ENCODE measurements at places on chromosomes 1 and 21.

DNA sequence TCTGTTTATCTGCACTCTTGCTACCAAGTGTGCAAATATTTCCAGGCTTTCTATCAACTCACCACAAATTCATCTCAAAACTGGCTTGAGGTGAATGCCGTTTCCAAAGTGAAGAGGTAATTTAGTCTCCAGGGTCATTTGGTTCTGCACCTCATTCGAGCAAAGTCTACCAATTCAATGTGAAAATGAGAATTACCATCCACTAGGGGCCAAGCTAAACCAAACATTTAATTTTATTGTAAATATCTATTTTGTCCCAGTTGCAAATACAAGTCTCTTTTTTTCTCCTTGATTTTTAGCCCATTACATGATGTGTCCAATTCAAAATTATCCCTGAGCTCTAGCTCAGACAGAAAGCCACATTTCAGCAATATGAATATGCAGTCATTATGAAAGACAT, 152.3 kb upstream of the PTBP2 start:
- no peak for DNase-seq

DNA sequence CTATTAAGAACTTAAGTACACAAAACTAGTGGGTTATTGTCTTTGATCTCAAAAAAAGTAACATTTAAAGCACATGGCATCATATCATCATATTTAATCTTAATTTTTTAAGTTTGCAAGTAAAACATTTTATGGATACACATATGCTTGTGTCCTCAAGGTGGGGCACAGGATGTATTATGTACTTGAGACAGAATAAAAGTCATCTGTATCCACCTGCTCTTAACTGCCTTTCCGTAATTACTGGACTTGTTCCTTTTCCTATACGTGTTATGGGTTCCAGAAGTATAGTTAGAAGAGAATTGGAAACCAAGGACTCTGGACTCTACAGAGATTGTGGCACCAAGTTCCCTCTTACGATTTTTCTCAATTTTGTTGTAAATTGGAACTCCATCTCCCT, 79.4 kb downstream of the FCRL5 start:
- DNase-seq: no peak

DNA sequence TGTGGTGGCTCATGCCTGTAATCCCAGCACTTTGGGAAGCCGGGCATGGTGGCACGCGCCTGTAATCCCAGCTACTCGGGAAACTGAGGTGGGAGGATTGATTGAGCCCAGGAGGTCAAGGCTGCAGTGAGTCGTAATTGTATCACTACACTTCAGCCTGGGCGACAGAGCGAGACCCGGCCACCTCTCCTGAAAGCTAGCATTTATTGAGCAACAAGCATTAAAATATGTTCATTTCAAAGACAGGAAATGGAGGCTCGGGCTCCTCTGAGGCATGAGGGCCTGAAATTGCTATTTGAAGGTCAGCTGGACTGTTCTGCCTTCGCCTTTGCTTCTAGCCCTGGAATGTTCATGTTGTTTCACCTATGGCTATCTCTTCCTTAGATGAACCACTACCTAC, 34.5 kb downstream of the SPATA21 start:
- DNase-seq: no peak

DNA sequence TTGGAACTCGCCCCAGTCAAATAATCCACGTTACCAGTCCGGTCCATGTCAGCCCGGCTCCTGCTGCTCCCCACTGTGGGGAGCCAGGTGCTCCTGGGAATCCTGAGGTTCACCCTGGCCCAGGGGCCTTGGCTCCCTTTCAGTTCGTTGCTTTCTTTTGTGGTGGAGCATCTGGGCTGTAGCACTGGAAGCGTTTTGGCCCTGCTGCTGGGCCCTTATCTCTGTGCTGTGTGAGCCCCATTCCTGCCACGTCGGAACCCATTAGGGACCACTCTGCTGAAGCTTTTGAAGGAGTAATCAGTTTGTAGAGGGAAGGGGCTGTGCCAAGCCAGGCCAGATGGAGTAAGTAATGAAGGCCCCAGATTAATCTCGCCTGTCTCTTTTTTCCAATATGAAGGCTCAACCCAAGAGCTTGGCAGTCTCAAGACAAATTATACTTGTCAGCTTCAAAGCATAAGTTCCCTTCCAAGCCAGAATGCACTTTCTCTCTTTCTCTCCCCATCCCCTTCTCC, 82.3 kb downstream of the PGM1 start:
- no peak for DNase-seq

DNA sequence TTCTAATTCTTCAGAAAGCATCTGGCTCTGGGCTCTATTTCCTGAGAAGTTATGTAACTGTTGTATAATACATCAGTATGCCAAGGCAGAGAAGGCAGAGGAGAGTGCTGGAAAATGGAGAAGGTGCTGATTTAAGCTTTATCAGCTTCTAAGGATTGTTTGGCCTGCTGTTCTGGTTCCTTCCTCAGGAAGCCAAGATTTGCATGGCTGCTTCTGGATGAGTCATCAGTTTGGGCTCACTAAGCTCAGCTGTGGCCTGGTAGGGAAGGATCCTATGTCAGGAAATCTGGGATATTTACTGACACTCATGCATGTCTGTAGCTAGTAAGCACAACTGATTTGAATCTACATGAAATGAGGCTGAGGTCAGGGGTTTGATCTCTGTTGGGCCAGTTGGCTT, 73.2 kb upstream of the ADGRL4 start:
- DNase-seq: no peak

- no peak for DNase-seq
Measured at GRCh38 chr1:40969445-40969844, 10.1 kb upstream of the CTPS1 start.

- no peak for DNase-seq
Measured at GRCh38 chr1:221303623-221304022, 424.4 kb downstream of the HLX start.

DNA sequence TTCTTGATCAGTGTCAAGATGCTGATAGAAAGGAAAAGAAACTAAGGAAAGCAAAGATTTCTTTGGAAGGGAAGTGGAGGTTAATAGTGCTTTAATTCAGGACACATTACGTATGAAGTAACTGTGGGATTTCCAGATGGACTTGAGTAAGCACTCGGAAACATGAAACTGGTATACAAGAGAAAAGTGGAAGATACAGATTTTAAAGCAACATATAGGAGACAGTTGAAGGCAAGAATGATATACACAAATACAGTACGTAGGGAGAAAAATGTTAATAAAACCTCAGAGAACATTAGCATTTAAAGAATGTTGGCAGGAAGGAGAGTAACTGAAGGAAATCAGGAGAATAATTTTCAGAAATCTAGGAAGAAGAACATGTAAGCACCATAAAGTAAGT, 730.9 kb upstream of the ADGRL2 start:
- DNase-seq: no peak

DNA sequence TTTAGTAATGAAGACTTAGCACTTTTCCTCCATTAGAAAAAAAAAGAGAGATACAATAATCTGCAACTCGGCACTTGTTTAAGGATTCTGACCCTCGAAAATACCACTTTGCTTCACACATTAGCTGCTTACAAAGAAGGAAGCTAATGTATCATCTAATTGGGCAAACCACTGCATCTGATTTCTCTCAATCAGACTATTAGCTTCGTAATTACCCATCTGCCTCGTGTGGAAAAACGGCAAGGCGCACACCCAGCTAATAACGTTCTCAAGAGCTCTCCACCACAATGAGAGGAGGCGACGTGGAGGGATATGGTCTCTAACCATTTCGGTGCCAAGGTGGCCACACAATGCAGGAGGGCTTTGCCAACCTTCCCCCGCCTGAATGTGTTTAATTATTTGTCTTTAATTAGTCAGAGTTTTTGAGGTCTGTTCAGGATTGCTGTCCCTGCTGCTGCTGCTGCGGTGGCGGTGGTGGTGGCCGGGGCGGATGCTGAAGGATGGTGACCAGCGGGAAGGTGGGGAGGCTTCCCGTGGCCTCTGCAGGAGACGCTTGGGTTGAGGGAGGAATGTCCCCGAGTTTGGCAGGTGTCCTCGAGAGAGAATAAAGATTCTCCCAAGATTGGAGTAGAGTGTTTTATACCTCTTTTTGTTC, 374.5 kb downstream of the RPS6KC1 start:
- DNase-seq: no peak

Data from aorta (tissue), 5 donors.